Inflammatory macrophage treated with lipopolysaccharide for 4 hours (primary cell): ENCODE measurements at places on chromosomes 12 and 14.
A peak's percentile ranks its signal among the peaks of the same experiment; 100 is the strongest.

GRCh38 chr12:27260746-27261145 lies 16.7 kb downstream of the STK38L start:
- DNase-seq = peak; percentile 60

GRCh38 chr12:65853489-65854157 lies 29.3 kb downstream of the HMGA2 start:
- DNase-seq = no peak

GRCh38 chr12:111578276-111578970 lies 20.7 kb downstream of the ATXN2 start:
- DNase-seq = peak; percentile 50

GRCh38 chr14:40122968-40123648 lies 690.9 kb upstream of the FBXO33 start:
- DNase-seq = no peak

DNA sequence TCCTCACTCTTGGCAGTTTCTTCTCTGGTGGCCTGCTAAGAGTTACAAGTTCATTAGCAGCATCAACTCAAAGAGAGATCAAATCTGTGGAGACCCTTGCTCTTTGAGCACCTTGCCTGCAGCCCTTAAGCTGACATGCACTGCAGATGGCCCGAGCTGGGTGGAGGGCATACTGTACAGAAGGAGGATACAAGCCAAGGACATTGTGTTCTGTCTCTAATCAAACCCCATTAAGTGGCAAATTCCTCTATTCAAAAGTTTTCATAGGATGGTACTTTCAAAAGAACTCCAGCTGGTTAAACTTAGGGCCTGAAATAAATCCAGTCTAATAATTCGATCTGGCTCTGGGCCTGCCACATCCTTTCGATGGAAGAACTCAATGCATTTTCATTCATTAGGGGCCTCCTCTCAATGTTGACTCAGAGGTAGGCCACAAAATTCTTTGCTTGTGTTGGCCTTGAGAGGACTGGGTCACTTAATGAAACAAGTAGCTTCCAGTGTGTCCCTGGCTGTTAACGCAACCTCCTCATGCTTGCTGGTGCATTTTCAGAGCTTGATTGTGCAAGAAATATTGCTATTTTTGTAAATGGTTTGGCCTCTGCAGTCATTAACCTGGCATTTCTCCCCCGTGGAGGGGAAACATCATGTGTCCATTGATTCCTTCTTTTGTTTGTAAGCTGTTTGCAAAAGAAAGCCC lies 318.2 kb downstream of the NUAK1 start:
- DNase-seq = peak; percentile 31
